ENCODE measurements at places on chromosomes 6 and 20. TPM values are rescaled to one million over a fixed set of nuclear protein-coding genes. Genes with fewer than 3 reads are reported as not detected.
A peak's percentile ranks its signal among the peaks of the same experiment; 100 is the strongest.

The OR10C1 gene
- total RNA-seq: not detected

GRCh38 chr6:75418233-75418632, 75.4 kb downstream of the FILIP1 start:
- H3K27ac ChIP-seq: peak overlapping the region; percentile 43
- no peaks in the 10 kb centered on the region for H3K27me3 ChIP-seq
- H3K36me3 ChIP-seq: no peaks in the 10 kb centered on the region
- DNase-seq: no peak
- no peak overlapping the region for H3K4me3 ChIP-seq

The DAAM2 gene
- 67.6 TPM for total RNA-seq

DNA sequence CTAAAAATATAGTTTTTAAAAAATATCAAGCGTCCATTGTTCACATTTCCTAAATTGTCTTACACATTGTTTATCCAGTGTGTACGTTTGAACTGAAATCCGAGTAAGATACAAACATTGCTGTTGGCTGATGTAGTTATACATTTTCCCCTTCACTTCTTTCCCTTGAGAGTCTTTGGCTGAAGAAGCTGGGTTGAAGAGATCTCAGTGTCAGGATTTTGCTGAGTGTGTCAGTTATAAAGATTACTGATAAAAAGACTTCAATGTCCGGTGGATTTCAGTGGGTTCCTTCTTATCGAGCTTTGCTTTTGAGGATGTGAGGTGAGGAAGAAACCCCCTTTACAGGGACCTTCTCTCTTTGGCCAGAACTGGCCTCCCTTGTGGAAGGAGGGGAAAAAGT, 20.5 kb downstream of the RFPL4B start:
- no peak for DNase-seq
- H3K36me3 ChIP-seq: no peaks in the 10 kb centered on the region
- peaks cover 25% of the 10 kb centered on the region for H3K27me3 ChIP-seq
- no peak overlapping the region for H3K4me3 ChIP-seq

- H3K27ac ChIP-seq: no peak overlapping the region
- H3K36me3 ChIP-seq: no peaks in the 10 kb centered on the region
- H3K4me1 ChIP-seq: no peaks in the 10 kb centered on the region
- no peak overlapping the region for H3K4me3 ChIP-seq
- H3K27me3 ChIP-seq: no peaks in the 10 kb centered on the region
- no peak for DNase-seq
Measured at GRCh38 chr6:34638834-34639736, 57.5 kb downstream of the ILRUN start.

The TRIM15 gene
- not detected for total RNA-seq

GRCh38 chr6:168678077-168678476, 237.1 kb downstream of the SMOC2 start:
- no peaks in the 10 kb centered on the region for H3K4me1 ChIP-seq
- H3K27ac ChIP-seq: no peak overlapping the region
- no peak overlapping the region for H3K4me3 ChIP-seq
- DNase-seq: peak; percentile 50

GRCh38 chr20:62069741-62070216, 4.1 kb upstream of the TAF4 start:
- H3K36me3 ChIP-seq: no peaks in the 10 kb centered on the region
- H3K27ac ChIP-seq: no peak overlapping the region
- DNase-seq: no peak
- H3K4me1 ChIP-seq: peaks cover 19% of the 10 kb centered on the region
- no peaks in the 10 kb centered on the region for H3K27me3 ChIP-seq
- H3K4me3 ChIP-seq: no peak overlapping the region

DNA sequence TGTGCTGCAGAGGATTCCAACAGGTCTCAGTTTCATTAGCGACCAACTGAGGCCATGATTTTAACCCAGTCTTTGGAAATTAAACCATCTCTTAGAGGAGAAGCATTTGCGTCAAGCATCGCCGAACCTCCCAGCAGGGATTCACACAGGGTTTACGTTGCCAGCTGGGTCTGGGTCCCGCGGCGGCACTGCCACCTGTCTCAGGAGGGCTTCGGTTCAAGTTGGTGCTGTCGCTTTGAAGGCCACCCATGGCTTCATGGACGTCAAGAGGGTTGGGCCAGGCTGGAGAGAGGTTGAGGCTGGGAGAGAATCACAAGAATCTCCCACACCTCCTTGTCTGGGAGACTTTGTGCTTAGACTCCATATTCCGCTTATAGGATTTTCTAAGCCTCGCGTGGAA, 43.0 kb upstream of the FRMD1 start:
- no peak for DNase-seq
- H3K36me3 ChIP-seq: no peaks in the 10 kb centered on the region
- H3K27ac ChIP-seq: no peak overlapping the region
- H3K27me3 ChIP-seq: no peaks in the 10 kb centered on the region

DNA sequence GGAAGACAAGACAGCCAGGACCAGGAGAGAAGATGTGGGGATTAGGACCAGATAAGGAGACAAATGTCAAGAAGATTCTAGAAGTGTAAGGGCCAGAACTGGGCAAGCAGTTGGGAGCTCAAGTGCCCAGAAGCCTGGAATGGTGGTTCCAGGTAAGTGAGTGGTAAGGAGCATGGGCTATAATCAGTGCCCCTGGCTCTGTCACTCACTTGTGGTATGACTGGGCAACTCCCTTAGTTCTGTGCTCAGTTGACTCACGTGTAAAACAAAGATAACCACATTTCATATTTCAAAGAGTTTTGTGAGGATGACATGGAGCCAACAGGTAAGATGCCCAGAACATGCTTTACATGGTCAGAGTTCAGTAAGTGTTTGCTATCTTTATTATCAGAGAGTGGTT, 11.2 kb downstream of the CCDC167 start:
- H3K4me1 ChIP-seq: peaks cover 4% of the 10 kb centered on the region
- no peaks in the 10 kb centered on the region for H3K36me3 ChIP-seq
- no peak overlapping the region for H3K4me3 ChIP-seq
- no peaks in the 10 kb centered on the region for H3K27me3 ChIP-seq
- DNase-seq: no peak
- no peak overlapping the region for H3K27ac ChIP-seq

The POPDC3 gene
- total RNA-seq: 0.41 TPM

The ADTRP gene
- total RNA-seq: 11.4 TPM

The DPPA5 gene
- total RNA-seq: not detected

The TRERF1 gene
- total RNA-seq: 6.7 TPM

DNA sequence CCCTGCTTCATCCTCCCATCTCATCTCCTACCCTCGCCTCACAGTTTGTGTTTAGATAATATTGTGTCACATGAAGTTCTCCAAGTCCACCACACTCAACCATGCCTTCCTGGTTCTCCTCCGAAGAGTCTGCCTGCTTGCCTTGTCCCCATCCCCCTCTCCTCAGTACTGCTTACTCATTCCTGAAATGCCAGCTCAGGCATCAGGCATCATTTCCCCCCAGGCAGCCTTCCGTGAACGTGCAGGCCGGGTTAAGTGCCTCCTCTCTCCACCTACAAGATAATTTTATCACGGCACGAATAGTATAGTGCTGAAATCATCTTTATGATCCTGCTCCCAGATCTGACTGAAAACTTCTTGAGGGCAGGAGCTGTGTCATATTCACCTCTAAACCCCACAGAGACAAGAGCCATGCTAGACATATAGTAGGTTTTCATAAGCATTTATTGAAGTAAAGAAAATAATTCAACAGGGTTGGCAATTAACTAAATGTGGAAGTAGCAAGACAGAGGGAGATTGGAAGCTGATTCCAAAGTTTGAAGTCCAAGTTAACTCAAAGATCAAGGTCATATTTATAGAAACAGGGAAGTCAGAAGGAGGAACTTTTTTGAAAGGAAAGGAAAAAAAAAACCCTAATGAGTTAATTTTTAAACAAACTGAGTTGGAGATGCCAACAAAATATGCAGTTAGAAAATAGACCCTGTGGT, 48.7 kb upstream of the BMP2 start:
- H3K27me3 ChIP-seq: no peaks in the 10 kb centered on the region
- H3K4me3 ChIP-seq: no peak overlapping the region
- no peaks in the 10 kb centered on the region for H3K36me3 ChIP-seq

- no peak overlapping the region for H3K4me3 ChIP-seq
- no peak for DNase-seq
- H3K27ac ChIP-seq: no peak overlapping the region
- H3K4me1 ChIP-seq: no peaks in the 10 kb centered on the region
Measured at GRCh38 chr20:1072258-1072657, 46.1 kb upstream of the PSMF1 start.

DNA sequence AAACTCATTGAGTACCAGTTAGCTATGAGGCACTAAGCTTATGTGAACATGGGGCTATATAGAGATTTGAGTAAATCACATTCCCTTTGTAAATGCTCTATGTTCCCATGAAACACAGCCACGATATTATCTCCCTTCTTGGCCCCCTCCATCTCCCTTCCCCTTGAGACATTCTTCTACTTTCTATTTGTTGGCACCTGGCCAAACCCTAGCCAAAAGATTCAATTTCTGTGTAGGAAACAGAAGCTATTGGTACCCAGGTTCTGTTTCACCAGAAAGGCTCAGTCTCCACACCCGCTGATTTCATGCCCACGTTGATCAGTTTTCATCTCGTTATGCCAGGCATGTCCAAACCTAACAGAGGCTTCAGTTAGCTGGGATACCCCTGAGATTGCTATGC, 145.5 kb upstream of the LAMP5 start:
- no peaks in the 10 kb centered on the region for H3K36me3 ChIP-seq
- DNase-seq: no peak
- H3K4me3 ChIP-seq: no peak overlapping the region

GRCh38 chr6:146127447-146128215, 98.8 kb downstream of the GRM1 start:
- H3K27ac ChIP-seq: no peak overlapping the region
- no peak overlapping the region for H3K4me3 ChIP-seq
- no peaks in the 10 kb centered on the region for H3K27me3 ChIP-seq
- H3K4me1 ChIP-seq: no peaks in the 10 kb centered on the region
- H3K36me3 ChIP-seq: no peaks in the 10 kb centered on the region

The JARID2 gene
- total RNA-seq: 14.5 TPM

DNA sequence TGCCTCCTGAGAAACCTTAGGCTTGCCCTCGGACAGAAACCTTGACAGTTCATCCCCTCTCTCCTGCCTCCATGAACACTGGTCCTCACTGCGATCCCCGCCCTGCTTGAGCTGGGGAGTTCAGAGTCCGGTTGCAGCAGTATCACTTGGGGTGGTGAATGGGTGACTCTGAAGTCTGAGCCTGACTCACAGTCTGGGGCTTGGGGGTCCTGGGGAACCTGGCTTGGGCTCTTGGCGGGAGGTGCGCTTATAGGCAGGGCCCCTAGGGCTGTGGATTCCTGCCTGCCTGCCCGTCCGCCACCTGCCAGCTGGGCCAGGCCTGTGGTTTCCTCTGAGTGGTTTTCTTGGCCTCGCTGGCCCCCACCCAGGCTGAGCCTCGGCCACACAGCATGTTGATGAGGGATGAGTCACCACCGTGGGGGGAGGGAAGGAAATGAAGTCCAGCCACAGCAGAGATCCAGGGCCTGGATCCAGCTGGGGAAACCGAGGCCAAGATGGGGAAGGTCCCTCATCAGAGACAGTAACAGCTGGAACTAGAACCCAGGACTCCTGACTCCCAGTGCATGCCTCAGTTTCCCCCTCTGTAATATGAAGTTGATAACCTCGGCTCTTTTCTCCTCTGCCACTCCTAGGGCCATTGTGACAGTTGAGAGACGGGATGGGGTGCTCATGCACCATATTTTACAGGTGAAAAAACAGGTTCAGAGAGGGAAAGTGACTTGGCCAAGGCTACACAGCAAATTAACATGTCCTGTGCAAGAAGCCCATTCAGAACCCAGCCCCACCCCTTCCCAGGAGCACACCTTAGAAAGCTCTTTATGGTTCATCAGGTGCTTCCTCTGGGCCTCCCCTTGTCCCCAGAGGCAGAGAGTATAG, 9.2 kb downstream of the FOXS1 start:
- peaks cover 39% of the 10 kb centered on the region for H3K4me1 ChIP-seq
- H3K27ac ChIP-seq: no peak overlapping the region

The SASH1 gene
- 51.3 TPM for total RNA-seq

The HDGFL1 gene
- total RNA-seq: not detected

GRCh38 chr6:112416866-112417265, 69.7 kb downstream of the RFPL4B start:
- no peaks in the 10 kb centered on the region for H3K4me1 ChIP-seq
- no peak overlapping the region for H3K27ac ChIP-seq
- H3K36me3 ChIP-seq: no peaks in the 10 kb centered on the region
- H3K4me3 ChIP-seq: no peak overlapping the region
- H3K27me3 ChIP-seq: no peaks in the 10 kb centered on the region
- no peak for DNase-seq

DNA sequence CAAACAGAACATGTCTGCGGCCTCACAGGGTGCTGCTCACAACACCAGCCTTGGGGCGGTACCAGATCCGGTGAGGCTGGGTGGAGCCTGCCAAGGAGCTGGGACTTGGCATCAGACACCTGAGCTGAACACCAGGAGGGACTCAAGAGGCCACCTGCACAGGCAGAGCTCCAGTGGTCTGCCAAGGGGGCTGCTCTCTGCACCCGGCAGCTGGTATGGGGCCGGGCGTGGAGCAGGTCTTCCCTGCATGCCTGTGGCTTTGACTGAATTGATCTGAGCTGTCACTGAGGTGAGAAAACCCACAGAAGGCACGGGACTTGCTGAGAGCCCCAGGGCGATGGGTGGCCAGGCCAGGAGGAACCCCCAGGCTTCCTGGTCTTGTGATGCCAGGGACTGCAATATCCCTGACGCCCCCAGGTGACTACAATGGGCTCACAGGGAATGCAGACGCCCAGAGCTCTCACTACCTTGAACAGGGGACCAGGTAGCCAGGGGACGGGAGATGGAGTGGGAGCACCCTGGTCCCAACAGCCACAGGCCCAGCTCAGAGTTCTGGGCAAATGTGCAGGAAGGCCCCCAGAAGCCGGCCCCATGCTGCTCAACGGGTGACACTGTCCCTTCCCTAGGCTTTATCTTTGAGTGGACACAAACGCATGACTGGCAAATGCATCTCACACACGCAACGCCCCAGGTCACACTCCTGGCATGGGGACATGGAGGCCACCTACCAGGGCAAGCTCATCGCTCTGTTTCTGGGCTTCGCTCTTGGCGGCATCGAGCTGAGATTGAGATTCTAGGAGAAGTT, 48.2 kb downstream of the DSTN start:
- DNase-seq: peak; percentile 35
- peaks cover 3% of the 10 kb centered on the region for H3K4me1 ChIP-seq
- H3K27ac ChIP-seq: no peak overlapping the region
- no peaks in the 10 kb centered on the region for H3K36me3 ChIP-seq

The SEL1L2 gene
- total RNA-seq: not detected

DNA sequence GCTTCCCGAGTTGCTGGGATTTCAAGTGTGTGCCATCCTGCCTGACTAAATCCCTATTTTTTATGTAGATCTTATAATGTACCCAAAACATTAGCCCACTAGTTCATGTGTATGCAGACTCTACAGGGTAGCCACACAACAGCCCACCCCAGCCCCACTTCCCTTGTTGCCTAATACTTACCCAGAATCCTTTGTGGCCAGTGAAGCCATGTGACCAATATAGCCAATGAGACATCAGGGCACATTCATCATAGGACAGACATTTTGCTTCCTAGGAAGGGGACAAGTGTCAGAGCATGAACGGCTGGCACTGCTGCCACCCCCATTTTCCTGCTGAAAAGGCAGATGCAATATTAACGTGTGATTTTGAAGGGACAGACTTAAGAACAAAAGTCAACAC, 36.0 kb upstream of the TCP11 start:
- H3K27ac ChIP-seq: no peak overlapping the region
- no peaks in the 10 kb centered on the region for H3K27me3 ChIP-seq
- no peak for DNase-seq
- H3K4me3 ChIP-seq: no peak overlapping the region
- H3K36me3 ChIP-seq: no peaks in the 10 kb centered on the region
- H3K4me1 ChIP-seq: peaks cover 15% of the 10 kb centered on the region

The KCNK16 gene
- total RNA-seq: not detected

The ZC2HC1B gene
- not detected for total RNA-seq

GRCh38 chr6:92109256-92109655, 1310.1 kb downstream of the EPHA7 start:
- H3K4me3 ChIP-seq: no peak overlapping the region
- no peak for DNase-seq
- no peak overlapping the region for H3K27ac ChIP-seq
- H3K27me3 ChIP-seq: no peaks in the 10 kb centered on the region

Data from left lung (tissue), 14 donors.